ENCODE measurements at places on chromosomes 5 and 9.

DNA sequence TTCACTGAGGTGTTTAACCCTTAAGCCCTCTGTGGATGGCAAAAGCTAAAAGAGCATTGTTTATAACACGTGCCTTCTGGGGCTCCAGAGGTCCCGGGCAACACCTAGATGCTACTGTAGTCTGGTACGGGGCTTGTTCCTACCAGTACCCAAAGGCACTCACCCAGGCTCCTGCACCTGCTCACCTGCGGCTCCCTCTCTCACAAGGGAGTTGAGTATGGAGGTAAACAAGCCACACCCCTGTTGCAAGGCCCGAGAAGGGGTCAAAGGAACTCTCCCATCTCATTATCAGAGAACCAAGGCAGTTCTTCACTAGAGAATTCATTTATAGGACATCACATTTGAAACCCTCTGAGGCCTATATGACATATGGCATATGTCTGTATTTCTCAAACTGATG lies 53.4 kb upstream of the IL6ST start:
- no peak for DNase-seq

DNA sequence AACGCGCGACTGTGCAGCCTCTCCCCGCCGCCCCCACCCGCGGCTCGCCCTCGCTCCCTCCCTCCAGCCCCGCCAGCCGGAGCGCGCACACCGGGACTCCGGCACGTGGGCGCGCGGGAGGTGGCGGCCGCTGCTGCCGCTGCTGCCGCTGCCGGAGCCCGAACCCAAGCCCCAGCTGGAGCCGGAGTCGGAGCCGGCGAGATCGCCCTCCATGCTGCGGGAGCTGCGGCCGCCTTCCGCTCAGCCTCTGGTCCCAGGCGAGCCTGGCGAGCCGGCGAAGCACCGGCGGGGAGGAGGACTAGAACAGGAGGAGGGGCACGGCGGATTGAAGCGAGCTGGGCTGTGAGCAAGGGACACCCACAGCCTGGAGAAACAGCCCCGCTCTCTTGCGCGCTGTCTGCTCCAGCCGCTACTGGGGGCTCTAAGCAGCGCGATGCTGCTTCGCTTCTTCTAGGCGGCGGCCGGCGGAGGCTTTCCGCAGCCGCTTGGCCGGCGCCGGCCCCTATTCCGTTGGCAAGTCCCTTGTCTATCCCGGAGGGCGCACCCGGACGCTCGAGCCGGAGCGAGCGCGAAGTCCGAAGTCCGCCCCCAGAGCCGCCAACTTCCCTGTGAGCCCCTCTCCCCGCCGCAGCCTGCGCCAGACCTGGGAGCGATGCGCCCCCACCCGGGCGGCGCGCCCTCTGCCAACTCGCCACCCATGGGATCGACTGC lies 598.7 kb upstream of the SGCD start:
- DNase-seq = no peak

- no peak for DNase-seq
Observed at GRCh38 chr9:137313956-137314560, 12.0 kb upstream of the NRARP start.

DNA sequence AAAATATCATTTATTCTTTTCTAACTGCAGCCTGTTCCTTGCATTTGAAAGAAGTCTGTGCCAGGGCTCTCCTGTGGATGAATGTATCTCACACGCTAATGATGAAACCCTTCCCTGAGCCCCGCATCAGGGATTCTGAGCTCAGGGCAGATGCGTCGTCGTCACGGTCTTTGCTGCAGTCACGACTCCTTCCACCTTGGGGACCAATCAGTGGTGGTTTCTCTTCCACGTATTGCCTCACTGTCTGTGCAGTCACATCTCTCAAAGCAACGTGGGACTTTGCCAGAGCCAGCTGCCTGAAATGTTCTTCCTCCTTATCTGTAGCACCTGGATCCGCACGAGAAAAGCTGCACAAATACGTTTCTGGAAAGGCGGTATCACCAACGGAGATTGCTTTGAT lies 13.9 kb upstream of the UBE2QL1 start:
- DNase-seq = no peak

- no peak for DNase-seq
Observed at GRCh38 chr5:132424167-132424880, 54.8 kb downstream of the SLC22A5 start.

DNA sequence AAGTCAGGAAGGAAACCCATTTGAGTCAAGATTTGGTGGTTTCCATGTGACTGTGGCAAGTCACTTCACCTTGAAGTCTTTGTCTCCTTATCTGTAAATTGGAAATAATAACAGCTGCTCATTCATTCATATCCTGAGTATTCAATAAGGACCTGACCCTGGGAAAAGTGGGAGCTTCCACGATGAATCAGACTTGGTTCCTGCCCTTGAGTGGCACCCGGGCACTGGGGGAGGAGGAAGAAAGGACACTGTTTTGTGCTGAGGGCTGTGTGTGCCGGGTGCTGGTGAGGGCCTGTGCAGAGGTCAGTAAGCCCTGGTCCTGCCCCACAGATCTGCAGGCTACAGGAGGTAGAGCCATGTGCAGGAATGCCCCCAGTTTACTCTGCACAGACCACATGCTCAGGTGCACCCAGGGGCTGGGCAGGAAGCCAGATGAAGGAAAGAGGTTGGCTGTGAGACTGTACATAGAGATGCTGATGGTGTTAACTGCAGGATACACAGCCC lies 6.8 kb downstream of the NDST1 start:
- DNase-seq = peak; percentile 82

DNA sequence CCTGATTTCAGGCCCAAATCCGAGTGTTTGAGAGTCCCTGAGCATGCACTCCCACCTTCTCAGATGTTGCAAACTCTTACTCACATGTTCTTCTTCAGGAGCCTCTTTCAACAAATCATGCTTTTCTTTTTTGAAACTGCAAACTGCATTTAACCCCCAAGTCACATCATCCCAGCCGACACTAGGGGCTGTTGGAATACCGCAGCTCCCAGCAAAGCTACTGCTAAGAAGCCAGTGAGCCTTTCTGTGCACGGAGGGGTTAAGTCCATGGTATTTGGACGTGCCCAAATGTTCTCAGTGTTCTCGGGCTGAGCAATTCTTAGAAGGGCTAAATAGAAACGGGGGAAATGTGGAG lies 282.9 kb downstream of the NFIB start:
- DNase-seq = no peak

- no peak for DNase-seq
Observed at GRCh38 chr5:165057145-165057544, 1551.7 kb downstream of the MAT2B start.

GRCh38 chr9:73896061-73896460 lies 601.1 kb upstream of the RORB start:
- no peak for DNase-seq

DNA sequence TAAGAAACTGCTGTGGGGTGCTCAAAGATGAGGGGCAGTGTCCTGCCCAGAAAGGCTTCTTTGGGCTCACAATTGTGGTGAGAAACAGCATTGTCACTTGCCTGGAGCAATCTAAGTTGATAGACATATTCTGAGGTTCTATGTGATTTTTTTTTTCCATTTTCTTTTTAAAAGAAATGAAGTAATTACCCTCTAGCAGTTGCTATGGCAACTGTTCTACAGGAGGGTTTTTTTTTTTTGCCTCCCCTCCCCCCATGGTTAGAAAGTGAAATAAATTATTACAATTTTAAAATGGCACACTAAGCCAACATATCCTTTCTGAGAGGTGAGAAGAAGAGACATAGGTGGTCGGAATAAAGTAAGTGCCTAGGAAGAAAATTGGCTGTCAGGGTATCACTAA lies 127.0 kb downstream of the UNC13B start:
- no peak for DNase-seq

DNA sequence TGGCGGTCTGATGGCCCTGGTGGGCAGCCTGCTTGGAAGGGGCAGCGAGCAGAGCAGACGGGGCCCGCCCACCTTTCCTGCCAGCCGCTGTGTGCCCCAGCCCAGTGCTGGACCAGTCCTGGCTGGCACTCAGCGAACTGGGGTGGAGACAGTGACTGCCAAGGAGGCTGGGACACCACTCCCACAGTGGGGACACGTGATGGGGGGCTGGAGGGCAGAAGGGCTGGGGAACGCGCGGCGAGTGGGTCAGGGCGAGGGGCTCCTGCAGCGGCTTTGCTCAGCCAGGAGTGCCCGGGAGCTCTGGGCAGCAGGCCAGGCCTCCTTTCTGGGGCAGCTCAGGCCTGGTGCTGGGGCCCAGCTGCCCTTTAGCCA lies 19.5 kb downstream of the NCS1 start:
- no peak for DNase-seq

DNA sequence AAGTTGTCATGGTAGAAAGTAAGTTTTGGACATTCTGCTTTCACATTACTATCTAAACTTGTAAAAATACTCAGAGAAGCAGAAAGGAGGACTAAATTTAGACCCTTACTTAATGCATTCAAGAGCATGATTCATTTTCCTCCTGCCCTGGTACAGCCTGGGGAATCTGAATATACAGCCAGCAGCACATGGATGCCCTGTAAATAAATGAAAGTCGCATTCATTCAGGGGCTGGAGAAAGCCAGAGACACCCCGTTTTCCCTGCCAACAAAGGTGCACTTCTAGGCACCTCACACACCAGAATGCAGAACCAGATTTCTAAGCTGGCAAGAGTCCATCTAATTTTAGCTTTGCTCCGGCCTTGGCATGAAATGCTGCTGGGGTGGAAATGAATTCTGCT lies 172.7 kb upstream of the KLF9 start:
- no peak for DNase-seq

- no peak for DNase-seq
Observed at GRCh38 chr5:65050826-65051498, 282.2 kb downstream of the CWC27 start.

- DNase-seq = no peak
Observed at GRCh38 chr5:113031104-113031503, 54.5 kb downstream of the DCP2 start.

DNA sequence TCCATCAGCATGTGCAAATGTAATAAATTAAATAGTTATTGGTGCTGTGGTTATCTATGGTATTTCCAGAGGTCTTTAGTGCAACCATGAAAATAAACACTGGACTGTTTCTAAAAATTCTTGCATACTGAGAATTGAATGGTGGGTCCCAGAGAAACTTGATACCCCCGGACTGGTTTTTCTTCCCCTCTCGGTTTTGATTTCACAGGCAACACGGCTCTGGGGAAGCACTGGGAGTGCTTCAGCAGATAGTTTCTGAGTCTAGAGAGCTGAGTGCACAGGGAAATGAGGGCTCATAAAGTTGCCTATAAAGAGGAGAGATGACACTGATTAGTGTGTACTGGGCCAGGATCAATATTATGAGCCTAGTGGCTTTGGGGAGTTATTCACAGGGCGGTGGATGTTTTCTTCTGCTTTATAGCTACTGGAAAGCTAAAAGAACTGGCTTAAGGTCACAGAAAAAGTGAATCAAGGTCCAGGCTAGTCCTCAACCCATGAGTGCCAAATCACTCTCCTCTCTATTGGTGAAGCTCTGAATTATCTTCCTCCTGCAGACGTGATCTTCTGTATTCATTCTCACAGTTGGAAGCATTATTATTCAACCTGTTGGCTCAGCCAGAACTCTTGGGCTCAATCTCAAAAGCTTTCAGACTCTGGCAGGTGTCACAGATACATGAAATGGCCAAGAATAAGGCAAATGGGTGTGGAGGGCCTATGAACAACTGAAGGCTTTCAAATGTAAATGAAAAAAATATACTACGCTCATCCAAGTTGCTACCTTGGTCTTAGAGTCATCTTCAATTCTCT lies 170.2 kb upstream of the HMHB1 start:
- no peak for DNase-seq

- no peak for DNase-seq
Observed at GRCh38 chr5:143271431-143271830, 132.1 kb downstream of the NR3C1 start.

- DNase-seq = no peak
Observed at GRCh38 chr5:178777520-178777919, 47.1 kb upstream of the ZNF354A start.

DNA sequence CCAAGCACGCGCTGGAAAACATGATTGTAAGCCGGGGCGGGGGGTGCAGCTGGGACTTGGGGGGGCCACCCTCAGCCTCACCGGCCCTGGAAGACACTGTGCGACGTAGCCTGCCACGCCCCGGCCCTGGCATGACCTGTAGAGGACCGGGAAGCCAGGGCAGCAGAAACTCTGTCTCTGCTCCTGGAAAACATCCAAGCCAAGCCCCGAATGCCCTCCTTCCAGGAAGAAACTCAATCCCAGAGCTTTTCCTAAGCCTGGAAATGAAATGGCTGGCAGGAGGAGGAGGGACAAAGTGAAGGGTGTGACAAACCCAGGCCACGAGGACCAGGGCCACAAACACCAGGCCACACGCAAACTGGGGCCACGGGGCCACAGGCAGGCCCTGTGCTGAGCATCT lies 55.4 kb downstream of the KCNT1 start:
- no peak for DNase-seq

GRCh38 chr5:59709846-59710245 lies 183.7 kb downstream of the PDE4D start:
- peak; percentile 8 for DNase-seq

- no peak for DNase-seq
Observed at GRCh38 chr9:128716581-128717254, 7.2 kb downstream of the ZDHHC12 start.

- peak; percentile 61 for DNase-seq
Observed at GRCh38 chr9:36102742-36103495, 33.6 kb upstream of the GLIPR2 start.

DNA sequence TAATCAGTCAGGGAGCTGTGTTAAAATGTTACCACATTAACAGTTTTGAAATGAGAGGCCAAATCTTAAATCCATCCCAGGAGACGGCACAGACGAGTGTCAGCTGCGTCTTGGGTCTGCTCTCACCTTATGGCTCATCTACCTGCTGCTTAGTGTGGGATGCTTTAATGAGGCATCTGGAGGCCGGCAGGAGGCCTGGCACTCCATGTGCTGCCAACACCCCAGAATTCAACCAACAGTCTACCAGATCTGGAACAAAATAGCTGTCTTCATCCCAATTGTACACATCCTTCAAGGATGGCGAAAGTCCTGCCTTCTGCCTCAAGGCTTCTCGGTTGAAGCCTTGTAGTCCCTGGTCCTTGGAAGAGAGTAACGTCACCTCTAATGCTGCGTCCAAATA lies 12.0 kb downstream of the PRKACG start:
- DNase-seq = no peak

DNA sequence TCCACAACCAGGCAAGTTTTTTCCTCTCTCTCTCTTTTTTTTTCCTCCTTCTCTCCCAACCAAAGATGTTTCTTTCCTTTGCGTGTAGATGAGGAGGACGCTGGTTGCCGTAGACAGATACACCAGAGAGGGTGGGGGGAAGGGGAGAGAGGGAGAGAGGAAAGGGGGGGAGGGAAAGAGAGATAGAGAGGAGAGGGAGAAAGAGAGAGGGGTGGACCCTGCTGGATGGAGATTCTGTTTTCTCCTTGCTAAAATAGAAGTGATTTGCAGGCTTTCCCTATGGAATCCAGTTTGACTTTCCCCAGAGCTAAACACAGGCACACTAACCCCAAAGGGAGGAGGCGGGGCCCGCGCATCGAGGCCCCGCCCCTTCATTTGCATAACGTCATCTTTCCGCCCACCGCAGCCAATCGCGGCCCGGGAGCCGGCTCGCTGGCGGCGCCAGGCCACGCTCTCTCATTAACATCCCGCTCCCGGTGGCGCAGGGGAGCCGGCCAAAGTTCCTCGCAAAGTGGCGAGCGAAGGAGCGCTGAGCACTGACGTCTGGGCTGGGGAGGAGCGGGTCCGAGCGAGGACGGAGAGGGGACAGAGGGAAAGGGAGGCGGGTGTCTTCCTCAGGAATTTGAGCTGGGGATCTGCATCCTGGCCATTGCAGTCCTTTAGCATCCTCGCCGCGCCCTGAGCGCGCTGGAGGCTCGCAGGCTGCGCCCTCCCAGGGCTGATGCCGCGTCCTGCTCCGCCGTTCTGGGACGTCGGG lies 487 bp upstream of the EBF1 start:
- peak; percentile 97 for DNase-seq

Measured in Caki2 (cell line).